ENCODE measurements at places on chromosomes 6 and 20.

DNA sequence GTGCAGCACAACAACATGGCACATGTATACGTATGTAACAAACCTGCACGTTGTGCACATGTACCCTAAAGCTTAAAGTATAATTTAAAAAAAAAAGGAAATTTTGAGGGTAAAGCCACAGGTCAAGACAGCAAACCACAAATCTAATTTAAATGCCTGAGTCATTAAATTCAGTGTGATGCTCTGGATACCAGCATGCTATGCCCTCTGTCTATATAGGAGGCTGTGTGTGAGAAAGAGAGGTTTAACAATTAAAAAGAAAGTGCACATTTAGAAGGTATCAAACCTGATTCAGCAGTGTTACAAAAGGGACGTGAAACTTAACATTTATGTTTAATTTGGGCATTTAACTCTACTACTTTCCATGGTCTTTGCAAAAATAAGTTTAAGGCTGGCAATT, 276.3 kb downstream of the ADGRB3 start:
- no peak for DNase-seq

- DNase-seq: no peak
Observed at GRCh38 chr20:58402305-58402704, 13.3 kb downstream of the VAPB start.

GRCh38 chr6:139126931-139127330, 7.9 kb upstream of the HECA start:
- DNase-seq: no peak

DNA sequence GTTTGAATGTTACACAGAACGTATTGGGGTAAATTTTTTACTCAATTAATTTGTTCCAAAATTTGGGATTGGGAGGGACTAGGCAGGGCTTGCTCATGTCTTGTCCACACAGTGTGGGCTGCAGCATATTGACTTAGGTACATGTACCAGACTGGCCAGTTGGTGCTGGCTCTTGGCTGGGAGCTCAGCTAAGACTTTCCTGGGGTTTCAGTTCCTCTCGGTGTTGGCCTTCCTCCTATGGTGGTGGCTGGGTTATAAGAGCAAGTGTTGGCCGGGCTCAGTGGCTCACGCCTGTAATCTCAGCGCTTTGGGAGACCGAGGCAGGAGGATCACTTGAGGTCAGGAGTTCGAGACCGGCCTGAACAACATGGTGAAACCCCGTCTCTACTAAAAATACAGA, 4.9 kb downstream of the CENPQ start:
- no peak for DNase-seq

GRCh38 chr6:91185072-91185471, 598.2 kb upstream of the MAP3K7 start:
- DNase-seq: no peak

DNA sequence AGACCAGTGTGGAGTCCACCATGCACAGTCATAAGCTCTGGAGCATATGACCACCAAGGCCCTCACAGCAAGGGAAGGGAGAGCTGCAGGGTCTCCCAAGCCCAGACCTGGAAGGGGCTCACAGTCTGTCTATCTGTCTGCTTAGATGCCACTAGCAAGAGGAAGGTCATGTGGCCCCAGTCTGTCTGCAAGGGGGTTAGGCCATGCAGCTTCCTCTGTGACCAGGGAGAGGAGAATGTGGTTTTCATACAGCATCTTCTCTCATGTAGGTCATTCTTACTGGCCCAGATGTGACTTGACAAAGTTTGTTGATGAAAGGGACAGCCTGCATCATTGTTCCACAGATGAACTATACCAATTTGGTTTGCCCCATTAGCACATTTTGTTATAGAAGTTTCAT, 260.8 kb downstream of the FARS2 start:
- DNase-seq: no peak

DNA sequence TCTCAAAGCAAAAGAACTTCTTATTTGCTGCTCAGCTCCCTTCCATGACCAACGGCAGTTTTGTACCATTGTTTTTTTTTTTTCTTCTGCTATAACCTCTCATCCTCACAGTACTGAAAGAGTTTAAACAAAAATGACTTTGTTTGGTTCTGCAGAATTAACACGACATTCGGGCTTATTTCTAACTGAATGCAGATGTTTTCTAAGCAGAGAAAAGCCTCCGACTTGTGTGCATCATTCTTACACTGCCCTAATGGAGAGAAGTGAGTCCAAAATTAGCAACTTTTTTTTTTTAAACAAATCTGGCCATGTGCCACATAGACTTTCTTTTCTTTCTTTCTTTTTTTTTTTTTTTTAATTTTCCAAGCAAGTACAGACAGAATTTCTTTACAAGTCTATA, 382.7 kb downstream of the HDGFL1 start:
- DNase-seq: no peak

GRCh38 chr20:37454636-37455385, 66.2 kb upstream of the NNAT start:
- DNase-seq: no peak

- no peak for DNase-seq
Observed at GRCh38 chr6:109050447-109051102, 44.1 kb downstream of the SESN1 start.

DNA sequence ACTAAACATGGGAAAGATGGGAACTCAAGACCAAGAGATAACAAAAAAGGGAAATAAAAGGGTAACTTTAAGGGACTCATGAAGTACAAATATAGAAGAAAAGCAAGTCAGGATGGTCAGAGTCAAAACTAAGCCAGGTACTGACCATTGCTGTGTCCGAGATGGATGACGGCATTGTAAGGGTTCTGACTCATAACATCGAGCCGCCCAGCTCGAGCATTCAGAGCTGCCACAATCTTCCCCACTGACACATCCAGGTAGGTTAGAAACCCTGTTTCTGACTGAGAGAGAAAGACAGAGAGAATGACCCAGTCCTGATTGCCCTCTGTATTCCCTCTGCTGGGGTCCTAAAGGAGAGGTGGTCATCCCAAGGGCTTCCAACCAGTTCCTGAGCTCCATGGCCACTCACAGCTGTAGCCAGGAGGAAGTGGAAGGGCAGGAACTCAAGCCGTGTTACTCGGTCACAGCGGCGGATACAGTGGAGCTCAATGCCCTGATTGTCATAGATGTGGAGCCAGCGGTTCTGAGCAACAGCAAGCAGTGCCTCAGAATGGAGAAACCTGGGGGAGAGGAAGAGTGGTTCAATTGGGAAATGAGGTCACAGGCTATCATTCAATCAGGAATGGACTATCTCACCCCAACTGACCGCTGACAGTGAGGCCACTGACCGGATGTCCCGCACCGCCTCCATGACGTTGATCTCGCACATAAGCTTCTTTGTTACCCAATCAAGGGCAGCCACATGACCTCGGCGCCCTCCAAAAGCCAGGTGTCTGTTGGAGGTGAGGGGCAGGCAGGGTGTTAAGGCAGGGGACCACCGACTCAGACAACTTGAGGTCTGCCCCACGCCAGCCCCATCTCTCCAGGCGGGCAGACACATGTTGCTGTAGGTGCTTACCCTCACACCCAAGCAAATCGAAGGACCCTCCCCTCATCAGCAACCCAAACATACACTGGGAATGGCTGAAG, 1.8 kb downstream of the WDR46 start:
- no peak for DNase-seq

GRCh38 chr6:83592770-83593394, 80.5 kb downstream of the PRSS35 start:
- DNase-seq: no peak

DNA sequence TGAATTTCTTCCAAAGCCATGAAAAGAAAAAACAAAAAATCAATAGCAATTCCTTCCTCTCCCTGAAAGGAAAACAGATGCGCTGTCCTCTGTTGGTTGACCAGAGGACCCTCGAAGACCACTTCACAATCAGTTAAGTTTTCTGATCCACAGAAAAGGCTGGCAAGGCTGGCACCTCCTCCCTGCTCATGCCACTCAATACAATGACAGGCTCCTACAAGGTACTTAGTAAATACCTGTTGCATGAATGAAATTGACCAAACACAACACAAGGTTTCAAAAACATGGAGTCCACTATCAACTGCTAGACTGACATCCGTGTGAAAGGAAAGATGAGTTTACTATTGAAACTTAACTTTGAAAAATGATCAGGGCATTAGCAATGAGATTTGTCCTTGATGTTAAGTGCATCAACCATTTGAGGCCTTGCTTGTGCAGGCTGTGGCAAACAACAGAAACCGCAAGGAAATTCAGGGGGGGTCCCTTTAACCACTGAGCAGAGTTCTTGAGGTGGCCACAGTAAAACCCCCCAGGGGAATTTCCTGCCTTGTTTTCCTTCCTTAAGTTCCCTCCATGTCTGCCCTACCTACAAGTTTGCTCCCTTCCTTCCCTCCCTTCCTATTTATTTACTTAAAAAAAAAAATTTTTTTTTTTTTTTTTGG, 27.9 kb upstream of the RTF2 start:
- no peak for DNase-seq

GRCh38 chr6:152952045-152952444, 30.8 kb downstream of the FBXO5 start:
- DNase-seq: no peak

DNA sequence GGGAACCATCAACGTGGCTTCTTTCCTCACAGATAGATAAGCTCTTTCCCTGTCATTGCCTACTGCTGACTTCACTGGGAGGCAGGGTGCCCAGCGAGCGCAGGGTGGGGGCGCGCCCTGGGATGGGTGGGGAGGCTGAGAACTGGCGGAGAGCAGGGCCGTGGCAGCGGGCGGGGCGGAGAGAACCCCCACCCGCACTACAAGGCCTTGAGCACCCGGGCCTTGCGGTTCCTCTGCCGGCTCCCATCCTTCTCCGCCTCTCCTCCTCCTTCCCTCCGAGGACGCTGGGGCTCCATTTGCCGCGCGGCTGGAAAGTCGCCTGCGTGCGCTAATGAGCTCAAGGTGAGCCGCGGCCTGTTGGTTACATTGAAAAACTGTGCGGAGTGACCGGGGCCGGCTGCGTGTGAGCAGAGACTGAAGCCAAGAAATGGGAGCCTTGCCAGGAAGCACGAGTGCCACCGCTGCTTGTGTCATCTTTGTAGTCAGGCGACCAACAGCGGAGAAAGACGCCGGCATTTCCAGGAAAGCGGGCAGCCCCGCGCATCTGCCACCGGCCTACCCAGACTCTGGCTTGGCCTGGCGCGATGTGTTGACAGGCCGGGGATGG, 963.5 kb upstream of the SLC35B3 start:
- no peak for DNase-seq

- DNase-seq: no peak
Observed at GRCh38 chr20:41030531-41031242, 2.1 kb downstream of the TOP1 start.

DNA sequence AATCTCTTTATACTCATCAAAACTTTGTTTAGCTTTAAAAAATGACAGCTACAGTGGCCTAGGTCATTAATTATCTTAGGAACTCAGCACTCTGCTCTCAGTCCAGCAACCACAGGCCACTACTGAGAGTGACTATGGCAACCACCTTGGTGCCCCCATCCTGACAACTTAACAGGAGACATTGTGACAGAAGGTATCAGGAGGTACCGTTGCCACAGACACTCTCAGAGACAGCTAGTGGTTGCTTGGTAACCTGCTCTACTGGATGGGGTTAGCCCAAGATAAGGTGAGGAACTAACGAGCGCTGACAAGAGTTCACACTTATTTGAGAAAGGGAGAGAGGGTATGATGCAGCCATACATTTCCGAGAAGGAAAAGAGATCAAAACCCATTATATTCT, 76.1 kb upstream of the TFAP2D start:
- no peak for DNase-seq

DNA sequence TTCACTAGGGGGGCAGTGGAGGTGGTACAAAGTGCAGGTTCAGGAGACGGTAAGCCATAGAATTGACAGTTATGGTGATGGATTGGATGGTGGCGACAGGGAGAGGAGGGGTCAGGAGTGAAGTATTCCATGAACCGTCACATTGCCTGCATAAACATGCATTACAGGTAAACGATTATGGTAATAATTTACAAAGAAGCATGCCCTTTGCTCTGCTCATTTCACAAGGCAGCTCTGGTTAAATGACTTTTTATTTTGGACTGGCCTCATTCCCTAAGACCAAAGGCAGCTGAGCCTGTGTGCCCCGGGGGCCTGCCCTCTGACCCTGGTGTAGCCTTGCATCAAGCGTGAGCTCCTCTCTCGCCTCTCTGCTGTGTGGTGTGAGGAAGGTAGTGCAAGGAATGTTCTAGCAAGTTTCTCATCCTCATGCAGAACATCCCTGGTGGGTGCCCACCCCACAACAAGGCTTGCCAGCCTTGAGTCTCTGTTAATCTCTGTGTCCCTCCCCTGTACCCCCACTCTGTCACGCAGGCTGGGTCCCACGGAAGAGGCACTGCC, 59.0 kb downstream of the PPP1R14C start:
- no peak for DNase-seq

- no peak for DNase-seq
Observed at GRCh38 chr20:48416002-48416401, 411.8 kb downstream of the PREX1 start.

- DNase-seq: no peak
Observed at GRCh38 chr6:143676437-143677045, 1.2 kb upstream of the PHACTR2 start.

DNA sequence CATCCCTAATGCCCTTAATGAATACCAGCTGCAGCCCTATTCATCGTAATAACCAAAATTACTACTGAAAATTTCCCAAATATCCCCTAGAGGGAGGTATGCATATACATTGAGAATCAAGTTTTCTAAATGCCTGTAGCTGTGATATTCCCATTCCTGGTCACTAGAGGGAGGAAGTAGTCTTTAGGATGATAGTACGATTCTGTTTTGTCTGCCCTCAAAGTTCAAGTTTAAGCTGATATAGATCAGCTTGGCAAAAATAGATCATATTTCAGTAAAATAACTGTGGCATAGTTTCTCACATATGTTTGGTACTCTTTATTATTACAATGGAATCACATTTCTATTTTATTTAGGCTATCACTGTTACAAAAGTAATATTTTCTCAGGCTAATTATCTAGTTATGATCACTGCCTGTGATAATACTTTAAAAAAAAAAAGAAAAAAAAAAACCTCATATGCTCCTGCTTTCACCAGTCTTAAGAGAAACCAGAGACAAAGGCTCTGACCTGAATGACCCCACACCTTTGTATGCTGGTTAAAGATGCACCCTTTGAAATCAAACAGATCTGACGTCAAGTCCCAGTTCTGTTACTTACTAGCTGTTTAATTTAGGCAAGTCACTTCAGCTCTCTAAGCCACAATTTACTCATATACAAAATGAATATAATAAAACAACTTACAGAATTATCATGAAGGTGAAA, 11.0 kb downstream of the TSPYL1 start:
- DNase-seq: no peak

DNA sequence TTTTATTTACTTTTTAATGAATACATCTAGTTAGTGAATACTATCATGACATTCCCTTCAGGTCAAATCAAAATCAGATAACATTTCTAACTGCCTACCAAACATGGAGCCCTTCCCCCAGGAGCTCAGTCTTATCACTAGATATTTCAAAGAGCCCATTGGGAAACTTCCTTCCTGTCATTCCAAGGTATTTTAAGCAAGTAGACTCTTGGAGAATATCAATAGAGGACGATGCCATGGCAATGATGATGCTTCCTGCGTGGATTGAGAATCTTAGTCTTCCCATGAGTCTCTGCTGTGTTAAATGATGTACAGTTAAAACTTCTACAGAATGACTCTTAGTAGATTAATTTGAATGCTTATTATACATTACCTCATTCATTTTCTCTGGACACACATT, 384.9 kb downstream of the CENPW start:
- no peak for DNase-seq

GRCh38 chr6:152048921-152049320, 241.4 kb downstream of the ESR1 start:
- DNase-seq: no peak

Measured in activated CD4-positive, alpha-beta T cell treated with anti-CD3 and anti-CD28 coated beads, Interleukin-2, amount 50 U/mL, for 1 hour (primary cell).